ENCODE measurements at places on chromosomes 16 and 17.

GRCh38 chr16:4537376-4538343, 913 bp downstream of the CDIP1 start:
- peak; percentile 88 for DNase-seq

DNA sequence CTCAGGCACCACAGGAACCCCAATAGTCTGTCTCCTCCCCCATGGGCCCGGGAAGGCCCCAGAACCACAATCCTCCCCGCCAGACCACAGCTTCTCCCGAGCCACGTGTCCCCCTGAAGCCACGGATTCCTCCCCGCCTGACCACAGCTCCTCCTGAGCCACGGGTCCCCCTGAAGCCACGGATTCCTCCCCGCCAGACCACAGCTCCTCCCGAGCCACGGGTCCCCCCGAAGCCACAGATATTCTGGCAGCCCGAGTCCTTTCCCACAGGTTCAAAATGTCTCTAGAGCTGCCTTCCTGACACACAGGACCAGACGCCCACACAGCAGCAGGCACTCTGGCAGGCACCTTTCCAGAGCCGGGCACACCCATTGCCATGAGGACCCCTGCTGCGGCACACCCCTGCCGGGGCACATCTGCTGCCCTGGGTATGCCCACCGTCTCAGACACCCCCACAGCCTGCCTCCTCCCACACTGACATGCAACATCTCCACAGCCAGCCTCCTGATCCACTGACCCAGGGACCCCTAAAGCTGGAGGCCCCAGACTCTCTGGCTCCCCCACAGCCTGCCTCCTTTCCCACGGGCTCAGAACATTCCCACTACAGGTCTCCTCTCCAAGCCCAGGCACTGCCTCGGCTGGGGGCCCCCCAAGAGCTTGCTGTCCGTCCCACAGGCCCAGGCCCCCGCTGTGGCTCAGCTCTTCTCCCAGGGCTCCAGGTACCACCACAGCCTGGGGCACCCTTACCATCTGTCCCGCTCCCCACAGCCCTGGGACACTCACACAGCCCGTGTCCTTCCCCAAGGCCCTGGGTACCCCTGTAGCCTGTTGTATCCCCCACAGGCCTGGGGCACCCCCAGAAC, 2.2 kb downstream of the KIAA0753 start:
- DNase-seq, result no peak

GRCh38 chr17:57954397-57955182, 622 bp downstream of the CUEDC1 start:
- no peak for DNase-seq

- DNase-seq, result no peak
These were observed 71.2 kb upstream of the GRIN2A start for GRCh38 chr16:10253409-10253808.

DNA sequence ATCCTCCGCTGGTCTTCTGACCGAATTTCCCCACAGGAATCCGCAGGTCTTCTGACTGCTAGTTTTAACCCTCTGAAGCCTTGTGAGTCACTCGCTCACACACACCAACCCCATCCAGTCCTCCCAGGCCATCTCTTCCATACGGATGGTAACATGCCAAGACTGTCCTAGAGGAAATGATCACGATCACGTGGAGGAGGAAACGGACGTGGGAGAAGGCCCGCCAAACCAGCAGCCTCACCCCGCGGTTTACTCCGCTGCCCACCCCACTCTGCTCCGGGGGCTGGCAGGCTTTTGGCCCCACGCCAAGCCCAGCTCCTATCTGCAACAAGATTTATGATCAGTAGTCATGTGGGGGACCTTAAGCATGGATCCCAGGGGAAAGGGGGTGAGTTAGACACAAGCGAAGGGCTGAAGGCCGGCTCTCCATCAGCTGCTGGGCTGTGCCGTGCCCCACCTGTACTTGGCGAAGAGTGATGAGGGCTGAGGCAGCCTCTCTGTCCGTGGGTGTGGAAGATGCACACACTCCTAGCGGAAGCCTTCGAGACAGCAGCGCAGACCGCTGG, 1.5 kb upstream of the FAAP100 start:
- DNase-seq, result no peak

DNA sequence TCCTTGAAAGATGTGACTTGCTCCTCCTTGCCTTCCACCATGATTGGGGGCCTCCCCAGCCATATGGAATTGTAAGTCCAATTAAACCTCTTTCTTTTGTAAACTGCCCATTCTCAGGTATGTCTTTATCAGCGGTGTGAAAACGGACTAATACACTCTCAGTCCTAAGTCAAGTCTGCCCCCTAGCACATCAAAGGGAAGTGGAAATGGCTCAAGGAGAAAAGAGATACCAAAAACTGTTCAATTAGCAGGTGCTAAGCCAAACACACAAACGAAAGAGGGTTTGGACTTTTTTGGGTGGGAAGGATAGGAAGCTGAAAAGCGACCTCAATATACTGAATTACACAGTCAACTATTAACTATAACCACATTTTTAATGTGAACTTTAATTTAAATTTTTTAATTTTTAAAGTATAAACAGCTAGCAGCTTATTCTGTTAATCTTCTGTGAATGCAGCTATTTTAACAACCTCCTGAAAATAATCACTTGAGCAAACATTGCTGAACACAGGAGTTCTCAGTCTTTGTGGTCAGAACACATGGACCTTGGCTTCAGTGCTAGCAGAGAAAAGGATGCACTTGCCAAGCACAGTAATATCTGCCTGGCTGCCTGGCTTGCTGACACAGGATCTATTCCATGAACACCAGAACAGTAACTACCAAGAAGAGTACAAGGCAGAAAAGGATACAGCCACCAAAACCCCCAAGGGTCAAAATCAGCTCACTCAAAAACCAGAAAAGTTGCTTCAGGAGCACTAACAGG, 10.9 kb downstream of the ZNF18 start:
- DNase-seq, result no peak

DNA sequence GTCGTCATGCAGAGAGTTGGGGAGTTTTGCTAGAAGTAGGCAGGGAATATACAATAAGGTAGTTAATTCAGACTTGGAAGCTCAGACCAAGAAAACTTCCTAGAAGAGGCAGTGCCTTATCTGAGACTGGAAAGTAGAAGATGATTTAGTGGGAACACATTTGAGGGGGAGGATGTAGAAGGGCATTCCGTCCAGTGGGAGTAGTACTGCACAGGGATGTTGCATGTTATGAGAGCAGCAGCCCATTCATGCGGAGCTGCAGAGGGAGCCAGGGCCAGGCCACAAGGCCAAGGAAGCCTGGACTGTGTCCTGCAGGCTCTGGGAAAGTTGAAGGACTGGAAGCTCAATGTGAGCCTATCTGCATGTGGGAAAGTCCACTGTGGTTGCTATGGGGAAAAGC, 344.5 kb upstream of the EEF2KMT start:
- DNase-seq, result no peak

DNA sequence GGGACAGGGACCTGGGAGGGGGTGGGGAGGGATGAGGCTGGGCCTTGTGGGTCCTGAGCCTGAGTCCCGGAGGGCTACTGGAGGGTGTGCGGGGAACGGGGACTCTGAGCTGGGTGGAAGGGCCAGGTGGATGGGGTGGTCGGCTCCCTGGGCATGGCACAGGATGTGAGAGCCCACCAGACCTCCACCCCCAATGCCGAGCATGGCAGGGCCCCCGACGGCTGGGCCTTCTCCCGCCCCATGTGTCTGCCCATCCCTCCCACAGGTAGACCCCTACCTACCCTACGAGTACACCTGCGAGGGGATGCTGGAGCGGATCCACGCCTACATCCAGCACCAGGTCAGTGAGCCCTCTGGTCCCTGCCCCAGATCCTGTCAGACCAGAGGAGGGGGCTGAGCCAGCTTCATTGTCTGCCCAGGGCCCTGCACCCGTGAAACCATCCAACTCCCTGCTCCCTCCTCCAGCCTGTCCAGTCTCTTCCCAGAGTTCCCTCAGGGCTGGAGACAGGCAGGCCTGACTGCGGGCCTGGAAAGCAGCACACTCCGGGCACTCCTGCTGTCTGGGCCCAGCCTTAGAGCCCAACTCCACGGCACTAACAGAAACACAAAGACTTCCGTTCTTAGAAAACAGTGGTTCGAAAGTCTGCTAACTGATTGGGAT, 78.0 kb downstream of the MGAT5B start:
- no peak for DNase-seq

DNA sequence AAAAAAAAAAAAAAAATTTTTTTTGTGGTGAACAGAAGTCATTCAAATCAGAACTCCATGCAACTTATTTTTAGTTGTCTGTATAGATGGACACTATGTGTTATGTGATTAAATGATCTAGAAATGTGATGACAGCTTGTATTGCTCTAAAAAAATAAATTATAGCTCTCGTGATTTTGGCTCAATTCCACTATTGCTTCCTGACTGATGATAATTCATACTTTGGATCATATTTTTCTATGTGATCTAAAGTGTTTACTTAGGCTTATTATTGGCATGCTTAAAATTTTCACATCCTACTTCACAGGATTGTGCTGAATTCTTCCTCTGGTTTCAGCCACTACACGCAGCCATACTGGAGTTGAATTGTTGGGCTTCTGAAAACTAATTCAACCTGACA, 76.8 kb downstream of the RPGRIP1L start:
- DNase-seq, result no peak

- DNase-seq, result no peak
These were observed 388.5 kb upstream of the CA10 start for GRCh38 chr17:52546990-52547389.

DNA sequence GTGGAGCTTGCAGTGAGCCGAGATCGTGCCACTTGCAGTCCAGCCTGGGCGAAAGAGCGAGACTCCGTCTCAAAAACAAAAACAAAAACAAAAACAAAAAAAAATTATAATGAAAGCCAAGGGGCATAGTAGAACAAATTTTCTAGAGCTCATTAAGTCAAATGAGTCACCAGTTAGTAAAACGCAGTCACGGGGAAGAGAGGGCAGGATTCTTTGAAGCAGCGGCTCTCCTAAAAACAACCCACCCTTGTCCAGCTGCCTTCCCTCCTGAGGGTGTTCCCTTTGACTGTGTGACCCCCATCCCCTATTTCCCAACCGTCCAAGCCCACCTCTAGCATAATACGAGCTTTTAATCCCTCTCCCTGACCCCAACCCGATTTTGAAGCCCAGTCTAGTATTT, 44.1 kb upstream of the STH start:
- no peak for DNase-seq

DNA sequence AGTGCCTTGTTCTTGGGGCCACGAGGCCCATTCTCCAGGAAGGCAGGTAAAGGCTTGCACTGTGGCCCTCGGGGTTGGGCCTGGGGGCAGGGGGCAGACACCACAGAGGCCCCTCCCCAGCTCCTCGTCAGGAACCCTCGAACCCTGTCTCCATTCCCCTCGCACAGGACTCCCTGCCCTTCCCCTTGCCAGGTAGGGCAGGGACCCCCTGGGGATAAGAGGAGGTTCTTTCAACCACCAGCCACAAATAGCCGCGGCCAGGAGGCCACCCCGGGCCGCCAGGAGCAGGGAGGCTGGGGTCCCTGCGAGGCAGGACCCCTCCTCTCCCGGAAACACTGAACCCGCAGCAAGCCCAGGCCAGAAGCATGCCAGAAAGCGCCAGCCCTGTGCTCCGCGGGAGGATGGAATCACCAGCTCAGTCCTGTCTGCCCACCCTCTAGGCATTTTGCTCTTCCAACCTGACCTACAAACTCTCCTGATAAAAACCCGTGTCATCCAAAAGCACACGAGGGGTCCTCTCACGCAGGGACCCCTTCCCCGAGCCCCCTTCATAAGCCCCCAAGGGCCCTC, 45.6 kb downstream of the SLC47A1 start:
- DNase-seq, result no peak

DNA sequence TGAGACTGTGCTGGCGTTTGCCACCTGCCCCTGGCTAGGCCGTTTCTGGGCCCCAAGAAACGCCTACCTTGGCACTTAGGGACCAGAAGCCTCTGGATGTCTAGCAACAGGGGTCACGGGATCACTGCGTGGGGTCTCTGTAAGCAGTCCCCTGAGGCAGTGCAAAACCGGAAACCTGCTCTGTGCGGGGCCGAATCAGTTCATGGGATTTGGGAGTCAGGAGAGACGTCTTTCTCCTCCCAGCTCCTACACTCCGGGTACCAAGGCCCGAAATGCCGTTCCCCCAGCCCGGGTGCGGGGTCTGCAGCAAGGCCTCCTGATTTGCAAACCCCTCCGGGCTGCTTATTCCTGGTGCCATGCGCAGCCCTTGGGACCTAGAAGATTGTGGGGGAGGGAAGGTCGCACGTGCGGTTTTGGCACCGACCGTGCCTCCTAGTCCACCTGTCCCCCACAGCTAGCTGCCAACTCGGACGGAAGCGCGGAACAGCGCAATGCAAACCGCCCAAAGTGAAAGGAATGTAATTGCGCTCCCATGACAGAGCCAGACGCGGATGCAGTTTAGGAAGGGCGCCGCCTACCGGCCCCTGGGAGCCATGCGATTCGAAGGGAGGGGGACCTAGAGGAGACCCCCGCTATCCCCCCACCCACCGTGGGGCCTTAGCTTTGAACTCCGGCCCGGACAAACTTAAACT, 6.5 kb downstream of the IRX5 start:
- no peak for DNase-seq

GRCh38 chr16:28923231-28923587, 1.8 kb downstream of the RABEP2 start:
- no peak for DNase-seq

DNA sequence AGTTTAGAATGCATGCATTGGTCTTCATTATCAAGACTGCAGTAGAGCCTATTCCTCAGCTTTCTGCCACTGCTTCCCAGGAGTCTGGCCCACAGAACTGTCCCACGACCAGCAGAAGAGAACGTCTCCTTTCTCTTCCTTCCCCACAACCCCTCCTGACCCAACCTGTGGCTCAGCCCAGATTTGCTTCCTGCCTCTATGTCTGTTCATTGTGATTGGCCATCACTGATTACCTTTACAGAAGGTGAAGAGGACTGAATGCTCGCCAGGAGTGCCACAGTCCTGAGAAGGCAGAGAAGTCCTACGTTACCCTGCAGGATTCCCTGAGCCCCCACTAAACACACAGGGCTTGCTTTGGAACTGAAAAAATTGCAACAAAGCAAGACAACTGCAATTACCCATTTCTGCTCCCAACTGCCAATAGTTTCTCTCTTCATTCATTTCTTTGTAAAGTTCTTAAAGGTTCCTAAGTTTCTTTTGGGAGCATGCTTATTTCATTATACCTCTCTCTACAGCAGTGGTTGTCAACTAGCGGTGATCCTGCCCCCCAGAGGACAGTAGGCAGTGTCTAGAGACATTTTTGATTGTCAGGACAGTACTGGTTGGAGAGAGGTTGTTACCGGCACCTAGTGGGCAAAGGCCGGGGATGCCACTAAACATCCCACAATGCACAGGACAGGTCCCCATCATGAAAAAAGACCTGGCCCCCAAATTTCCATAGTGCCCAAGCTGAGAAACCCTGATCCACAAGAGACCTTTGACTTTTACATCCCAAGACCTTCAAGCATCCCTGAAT, 4.5 kb upstream of the NAT9 start:
- DNase-seq, result no peak

- DNase-seq, result no peak
These were observed 60.7 kb upstream of the TNRC6C start for GRCh38 chr17:77897741-77898301.

- no peak for DNase-seq
These were observed 73.2 kb downstream of the MYH10 start for GRCh38 chr17:8557176-8557806.

GRCh38 chr16:89478576-89479221, 11.7 kb downstream of the ANKRD11 start:
- no peak for DNase-seq
